Sigmoid colon (tissue), 7 donors: ENCODE measurements at places on chromosomes 2 and 18.

GRCh38 chr2:18381386-18381785 lies 179.1 kb downstream of the RDH14 start:
- DNase-seq = no peak

GRCh38 chr2:98580656-98581284 lies 27.5 kb downstream of the COA5 start:
- DNase-seq = no peak

DNA sequence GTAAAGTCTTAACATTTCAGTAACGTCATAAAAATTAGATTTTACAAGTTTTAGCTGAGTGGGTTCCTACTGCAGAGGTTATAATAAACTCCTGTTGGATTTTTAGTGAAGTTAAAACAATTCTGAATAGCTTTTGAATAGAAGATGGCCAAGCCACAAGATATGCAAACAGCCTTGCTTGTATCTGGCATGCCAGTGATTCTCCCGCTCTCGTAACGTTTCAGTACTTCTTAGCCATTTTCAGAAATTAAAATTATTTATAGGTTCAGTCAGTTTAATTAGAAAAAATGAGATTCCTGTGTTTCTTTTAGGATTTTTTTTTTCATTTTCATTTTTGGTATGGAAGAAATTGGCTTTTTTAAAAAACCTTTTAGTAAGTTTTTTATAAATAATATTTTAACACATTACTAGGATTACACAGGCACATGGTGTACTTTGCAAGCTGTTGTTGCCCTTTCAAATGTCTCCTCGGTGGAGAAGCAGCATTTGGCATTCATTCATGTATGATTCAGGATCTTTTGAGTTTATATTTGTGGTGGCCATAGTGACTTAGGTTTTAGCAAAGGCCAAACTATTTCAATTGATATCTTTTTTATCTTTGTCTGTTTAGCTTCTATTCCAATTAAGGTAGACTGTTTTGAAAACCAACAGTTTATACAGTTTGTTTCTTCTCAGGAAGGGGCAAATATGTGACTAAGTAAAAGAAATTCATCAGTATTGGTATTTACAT lies 30.6 kb upstream of the RND3 start:
- no peak for DNase-seq

DNA sequence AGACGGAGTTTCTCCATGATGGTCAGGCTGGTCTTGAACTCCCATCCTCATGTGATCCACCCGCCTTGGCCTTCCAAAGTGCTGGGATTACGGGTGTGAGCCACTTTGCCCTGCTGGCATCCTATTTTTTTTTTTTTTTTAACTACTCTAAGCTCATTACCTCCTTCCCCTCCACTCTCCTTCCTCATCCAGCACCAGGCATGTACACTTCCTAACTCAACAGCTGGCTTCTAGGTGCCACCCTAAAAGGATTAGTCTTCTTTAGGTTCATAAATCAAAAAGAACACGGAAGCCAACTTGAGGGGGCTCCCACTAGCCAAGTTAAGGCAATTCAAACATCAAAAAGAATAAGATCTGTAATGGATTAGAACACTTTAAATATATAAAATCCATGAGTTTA lies 70.6 kb upstream of the TEX51 start:
- DNase-seq = no peak

- DNase-seq = no peak
Observed at GRCh38 chr2:185899366-185899765, 160.8 kb downstream of the FSIP2 start.

DNA sequence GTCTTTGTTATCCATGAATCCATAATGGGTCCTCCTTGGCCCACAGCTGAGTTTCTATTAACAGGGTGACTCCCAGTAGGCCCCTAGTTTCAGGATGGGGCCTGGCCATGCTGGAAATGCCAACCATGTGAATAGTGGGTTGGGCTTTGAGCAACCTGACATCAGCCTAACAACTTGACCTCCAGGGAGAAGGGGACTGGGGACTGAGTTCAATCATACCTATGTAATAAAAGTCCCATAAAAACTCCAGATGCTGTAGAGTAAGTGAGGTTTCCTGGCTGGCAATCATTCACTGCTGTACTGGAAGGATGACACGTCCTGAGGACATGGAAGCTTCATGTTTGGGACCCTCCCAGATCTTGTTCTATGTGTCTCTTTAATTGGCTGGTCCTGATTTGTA lies 7.9 kb downstream of the REV1 start:
- no peak for DNase-seq
